Skin of body (tissue), 3 donors: ENCODE measurements at places on chromosomes 4 and X. TPM values are rescaled to one million over a fixed set of nuclear protein-coding genes. Genes with fewer than 3 reads are reported as not detected.
A peak's percentile ranks its signal among the peaks of the same experiment; 100 is the strongest.

NXF3 gene
- not detected for total RNA-seq

PPP2R2C gene
- total RNA-seq, result 3.0 TPM

FDCSP gene
- total RNA-seq, result not detected

CPLX1 gene
- total RNA-seq, result 0.30 TPM

SSX2 gene
- total RNA-seq, result not detected

TEX28 gene
- total RNA-seq, result not detected

JAKMIP1 gene
- 0.59 TPM for total RNA-seq

ZBTB33 gene
- 19.3 TPM for total RNA-seq

OCRL gene
- total RNA-seq, result 14.8 TPM

PLA2G12A gene
- 15.0 TPM for total RNA-seq

HSFX1 gene
- 0.79 TPM for total RNA-seq

KDR gene
- 32.4 TPM for total RNA-seq

H2BW2 gene
- not detected for total RNA-seq

POLN gene
- 4.2 TPM for total RNA-seq

TRO gene
- 45.1 TPM for total RNA-seq

DNA sequence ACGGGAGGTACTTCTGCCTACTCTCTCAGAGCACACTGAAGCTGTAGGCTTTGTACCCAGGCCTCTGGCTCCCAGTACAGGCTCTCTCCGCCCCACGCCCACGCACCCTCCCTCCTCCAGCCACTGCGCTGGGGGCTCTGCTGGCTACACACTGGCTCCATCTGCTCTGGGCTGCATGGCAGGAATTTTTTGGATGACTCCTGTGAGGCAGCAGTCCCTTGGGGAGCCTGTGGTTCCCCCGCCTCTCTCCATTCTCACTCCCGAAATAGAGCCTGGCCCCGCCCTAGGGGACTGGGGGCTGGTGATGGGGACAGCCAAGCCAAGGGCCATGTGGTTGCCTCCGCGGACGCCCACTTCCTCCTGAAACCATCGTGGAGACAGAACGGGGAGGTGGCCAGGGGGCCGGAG, 58.1 kb upstream of the ADRA2C start:
- DNase-seq, result peak; percentile 56

DNA sequence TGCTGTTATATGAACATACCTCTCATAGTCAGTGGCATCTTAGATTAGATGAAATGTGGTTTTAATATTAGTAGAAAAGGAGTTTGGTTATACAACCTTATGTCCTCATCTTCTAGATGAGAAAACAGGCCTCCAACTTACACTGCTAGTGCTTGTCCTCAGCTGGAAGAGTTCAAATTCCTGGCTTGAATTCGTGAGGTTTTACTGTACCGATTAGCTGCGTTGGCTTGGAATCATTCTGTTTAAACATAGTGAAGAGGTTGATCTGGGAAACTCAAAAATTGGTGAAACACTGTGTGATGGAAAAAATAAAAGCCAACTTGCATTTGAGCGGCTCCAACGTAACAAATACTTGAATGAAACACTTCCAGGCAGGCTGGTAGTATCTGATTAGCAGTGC, 81.0 kb downstream of the LNX1 start:
- DNase-seq, result no peak

- no peak for DNase-seq
Measured at GRCh38 chr4:155599596-155599995, 67.1 kb upstream of the GUCY1A1 start.

DNA sequence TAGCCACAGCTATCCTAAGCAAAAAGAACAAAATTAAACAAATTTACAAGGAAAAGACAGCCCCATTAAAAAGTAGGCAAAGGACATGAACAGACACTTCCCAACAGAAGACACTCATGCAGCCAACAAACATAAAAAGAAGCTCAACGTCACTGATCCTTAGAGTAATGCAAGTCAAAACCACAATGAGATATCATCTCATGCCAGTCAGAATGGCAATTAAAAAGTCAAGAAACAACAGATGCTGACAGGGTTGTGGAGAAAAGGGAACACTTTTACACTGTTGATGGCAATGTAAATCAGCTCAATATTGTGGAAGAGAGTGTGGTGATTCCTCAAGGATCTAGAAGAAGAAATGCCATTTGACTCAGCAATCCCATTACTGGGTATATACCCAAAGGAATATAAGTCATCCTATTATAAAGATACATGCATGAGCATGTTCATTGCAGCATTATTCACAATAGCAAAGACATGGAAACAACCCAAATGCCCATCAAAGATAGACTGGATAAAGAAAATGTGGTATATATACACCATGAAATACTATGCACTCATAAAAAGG, 163.0 kb upstream of the TET2 start:
- no peak for DNase-seq

DNA sequence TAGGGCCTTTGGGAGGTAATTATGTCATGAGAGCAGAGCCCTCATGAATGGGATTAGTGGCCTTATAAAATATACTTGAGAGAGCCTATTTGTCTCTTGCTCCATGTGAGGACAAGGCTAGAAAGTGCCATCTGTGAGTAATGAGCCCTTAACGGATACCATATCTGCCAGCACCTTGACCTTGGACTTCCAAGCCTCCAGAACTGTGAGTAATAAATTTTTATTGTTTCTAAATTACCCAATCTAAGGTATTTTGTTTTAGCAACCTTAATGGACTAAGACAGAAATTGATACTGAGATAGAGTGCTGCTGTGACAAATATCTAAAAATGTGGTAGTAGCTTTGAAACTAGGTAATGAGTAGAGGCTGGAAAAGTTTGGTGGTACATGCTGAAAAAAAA, 285.0 kb upstream of the DIPK2B start:
- DNase-seq, result no peak

DNA sequence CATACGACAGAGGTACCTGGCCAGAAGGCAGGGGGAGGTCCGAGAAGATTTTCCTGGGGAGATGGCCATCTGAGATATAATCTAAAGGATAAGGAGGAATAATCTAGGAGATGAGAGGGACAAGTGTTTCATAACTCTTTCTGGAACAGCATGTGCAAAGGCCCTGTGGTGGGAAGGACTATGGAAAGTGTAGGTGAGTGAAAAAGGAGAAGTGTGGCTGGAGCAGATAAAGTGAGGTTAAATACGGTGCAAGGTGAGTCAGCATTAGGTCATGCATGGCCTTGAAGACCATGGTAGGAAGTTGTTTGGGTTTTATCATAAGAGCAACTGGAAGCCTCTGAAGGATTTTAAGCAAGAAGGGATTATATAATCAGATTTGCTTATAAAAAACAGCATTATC, 34.6 kb upstream of the MTM1 start:
- no peak for DNase-seq

- no peak for DNase-seq
Measured at GRCh38 chr4:105092768-105093167, 53.9 kb upstream of the TET2 start.

DNA sequence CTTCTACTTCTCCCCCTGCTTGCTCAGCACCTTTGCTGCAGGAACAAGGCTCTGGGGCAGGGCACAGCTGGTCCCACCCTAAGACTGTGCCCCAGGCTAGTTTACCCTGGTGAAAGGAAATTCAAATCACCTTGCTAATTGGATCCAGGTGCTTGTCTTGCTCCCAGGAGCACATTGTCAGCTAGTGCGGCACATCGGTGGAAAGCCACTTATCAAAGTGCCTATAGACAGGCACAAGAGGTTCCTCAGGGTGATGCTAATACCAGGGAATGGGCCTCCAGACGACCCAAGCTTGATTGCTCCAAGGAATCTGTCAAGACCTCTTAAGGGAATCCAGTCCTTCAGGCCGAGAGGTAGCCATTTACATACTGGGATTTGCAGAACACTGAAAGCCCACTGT, 64.5 kb upstream of the PRPS1 start:
- DNase-seq, result no peak

GRCh38 chr4:3248811-3249661, at the start of gene MSANTD1:
MSANTD1 (plus strand) TSS chr4:3249159; CDS start chr4:3249223, 64 bp downstream.
- no peak for DNase-seq

- no peak for DNase-seq
Measured at GRCh38 chrX:48826876-48827653, 752 bp downstream of the ERAS start.

DNA sequence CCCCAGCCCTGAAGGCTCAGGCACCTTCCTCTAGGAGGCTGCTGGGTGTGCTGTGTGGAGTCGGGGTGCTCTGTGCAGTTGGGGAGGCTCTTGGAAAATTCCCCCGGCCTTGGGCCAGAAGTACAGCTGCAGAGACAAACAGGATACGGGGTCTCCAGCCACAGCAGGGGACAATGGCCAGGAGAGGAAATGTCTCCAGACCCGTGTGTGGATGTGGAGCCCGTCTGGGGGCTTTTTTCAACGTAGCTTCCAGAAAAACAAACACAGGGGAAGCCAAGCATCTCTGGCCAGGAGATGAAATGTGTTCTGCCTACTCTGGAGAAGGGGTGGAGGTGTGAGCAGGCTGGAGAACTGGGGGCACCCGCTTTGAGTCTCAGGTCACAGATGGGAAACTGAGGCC, 3.7 kb upstream of the SH3TC1 start:
- DNase-seq, result no peak

GRCh38 chr4:52948057-52948423, 85.9 kb downstream of the RASL11B start:
- DNase-seq, result no peak

GRCh38 chr4:31059753-31060522, 339.8 kb downstream of the PCDH7 start:
- no peak for DNase-seq

DNA sequence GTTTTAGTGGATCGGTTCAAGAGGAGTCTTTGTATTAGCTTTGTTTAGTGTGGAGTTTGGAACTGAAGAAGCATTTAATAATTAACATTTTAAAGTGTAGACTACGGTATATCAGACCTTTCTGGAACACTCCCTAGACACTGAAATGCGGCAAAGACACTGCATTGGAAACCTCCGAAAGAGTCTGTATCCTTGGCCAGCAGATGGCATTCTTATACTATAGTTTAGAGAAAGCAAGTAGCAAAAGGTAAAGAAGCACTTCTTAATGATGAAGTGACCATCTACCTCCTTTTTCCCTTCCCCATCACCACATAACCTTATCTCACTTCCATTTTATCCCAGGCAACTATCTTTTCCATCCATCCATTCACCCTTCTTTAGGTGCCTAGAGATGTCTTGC, 7.6 kb downstream of the FABP2 start:
- no peak for DNase-seq

DNA sequence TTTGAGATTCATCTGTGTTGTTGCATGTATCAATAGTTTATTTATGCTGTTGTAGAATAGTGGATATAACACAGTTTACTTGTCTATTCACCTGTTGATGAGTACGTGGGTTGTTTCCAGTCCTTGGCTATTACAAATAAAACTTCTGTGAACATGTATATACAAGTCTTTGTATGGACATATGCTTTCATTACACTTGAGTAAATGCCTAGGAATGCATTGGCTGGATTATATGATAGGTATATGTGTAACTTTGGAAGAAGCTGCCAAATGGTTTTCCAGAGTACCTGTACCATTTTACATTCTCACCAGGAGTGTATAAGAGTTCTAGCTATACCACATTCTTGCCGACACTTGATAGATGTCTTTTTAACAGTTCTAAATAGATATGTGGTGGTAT, 16.5 kb downstream of the ART3 start:
- DNase-seq, result no peak

GRCh38 chrX:153004780-153005179, 10.9 kb upstream of the PNMA5 start:
- no peak for DNase-seq

GRCh38 chrX:107360788-107361360, 88.6 kb upstream of the FRMPD3 start:
- no peak for DNase-seq

- DNase-seq, result no peak
Measured at GRCh38 chr4:3268395-3269104, 19.6 kb downstream of the MSANTD1 start.
